Skeletal muscle tissue (tissue), 5 donors: ENCODE measurements at places on chromosomes 2 and 18. TPM values are rescaled to one million over a fixed set of nuclear protein-coding genes. Genes with fewer than 3 reads are reported as not detected.

The MEP1B gene
- total RNA-seq = not detected

The IL1R2 gene
- 0.52 TPM for total RNA-seq

The RNF144A gene
- 16.2 TPM for total RNA-seq

The KCNJ3 gene
- 4.2 TPM for total RNA-seq

The DPYSL5 gene
- total RNA-seq = 3.7 TPM

The ABI2 gene
- total RNA-seq = 16.2 TPM

The LRRC30 gene
- 9.4 TPM for total RNA-seq

The RAB17 gene
- total RNA-seq = 1.0 TPM

The TGFA gene
- under 0.01 TPM for total RNA-seq

The ADAM23 gene
- total RNA-seq = 3.7 TPM

The IL1RN gene
- not detected for total RNA-seq

The CXXC1 gene
- total RNA-seq = 13.6 TPM

The SERPINB4 gene
- total RNA-seq = not detected

The KDM3A gene
- 41.2 TPM for total RNA-seq

The REG3A gene
- not detected for total RNA-seq

The RGPD3 gene
- total RNA-seq = 0.52 TPM

The GPATCH11 gene
- total RNA-seq = 3.7 TPM

The SFT2D3 gene
- total RNA-seq = 7.8 TPM

The COL3A1 gene
- total RNA-seq = 6,920 TPM

The GAD1 gene
- 0.52 TPM for total RNA-seq

The PIAS2 gene
- 35.5 TPM for total RNA-seq

The NDUFS1 gene
- total RNA-seq = 93.9 TPM

The STON1 gene
- total RNA-seq = 13.0 TPM

The MAP2 gene
- 3.7 TPM for total RNA-seq

The ZNF892 gene
- 4.7 TPM for total RNA-seq

The COL6A3 gene
- 365 TPM for total RNA-seq

The CPS1 gene
- 3.7 TPM for total RNA-seq

The NYAP2 gene
- 0.52 TPM for total RNA-seq

The EHD3 gene
- total RNA-seq = 2.6 TPM

The OLA1 gene
- total RNA-seq = 90.3 TPM

The CAVIN2 gene
- 19.3 TPM for total RNA-seq

The ZNF142 gene
- 5.7 TPM for total RNA-seq

The CD8B2 gene
- total RNA-seq = under 0.01 TPM

The OTOF gene
- 5.2 TPM for total RNA-seq

The ANKRD30B gene
- under 0.01 TPM for total RNA-seq
